Cardiac muscle cell (in vitro differentiated cells and primary cell): ENCODE measurements at places on chromosomes 3 and 15.

DNA sequence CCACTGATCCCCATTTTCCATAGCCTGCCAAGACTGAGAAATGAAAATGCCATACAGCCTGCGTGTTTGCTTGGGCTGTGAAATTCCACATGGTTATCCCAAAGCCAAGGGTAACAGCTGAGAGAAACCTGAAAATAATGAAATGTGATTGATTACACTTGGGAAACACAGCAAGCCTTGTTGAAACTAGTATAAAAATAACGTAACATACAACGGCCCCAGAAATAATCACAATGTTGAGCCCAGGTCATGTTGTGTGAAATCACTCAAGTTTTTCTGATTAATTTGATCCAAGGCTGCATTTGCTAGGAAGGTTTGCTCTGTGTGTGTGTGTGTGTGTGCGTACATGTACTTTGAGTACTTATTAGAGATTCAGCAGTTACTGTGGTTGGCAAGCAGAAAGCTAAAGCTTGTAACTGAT lies 269.0 kb downstream of the OXSM start:
- no peak overlapping the region for H3K4me3 ChIP-seq
- H3K36me3 ChIP-seq, result no peaks in the 10 kb centered on the region
- no peaks in the 10 kb centered on the region for H3K27me3 ChIP-seq
- H3K4me1 ChIP-seq, result no peaks in the 10 kb centered on the region
- H3K27ac ChIP-seq, result no peak overlapping the region

- H3K27ac ChIP-seq, result no peak overlapping the region
- no peaks in the 10 kb centered on the region for H3K4me1 ChIP-seq
- no peaks in the 10 kb centered on the region for H3K27me3 ChIP-seq
- no peaks in the 10 kb centered on the region for H3K36me3 ChIP-seq
Measured at GRCh38 chr3:15342945-15343344, 10.6 kb upstream of the SH3BP5 start.

- no peaks in the 10 kb centered on the region for H3K36me3 ChIP-seq
- peak; percentile 18 for DNase-seq
- no peaks in the 10 kb centered on the region for H3K27me3 ChIP-seq
- H3K27ac ChIP-seq, result peak overlapping the region; percentile 91
Measured at GRCh38 chr3:42815826-42816225, 6.6 kb downstream of the ACKR2 start.

- peak overlapping the region; percentile 46 for H3K27ac ChIP-seq
- H3K4me3 ChIP-seq, result no peak overlapping the region
Measured at GRCh38 chr3:187183210-187183862, 13.9 kb upstream of the RTP1 start.
